ENCODE measurements at places on chromosomes 13 and 19. TPM values are rescaled to one million over a fixed set of nuclear protein-coding genes. Genes with fewer than 3 reads are reported as not detected.

The PSPN gene
- total RNA-seq: 2.4 TPM

The ZNF773 gene
- 6.9 TPM for total RNA-seq

- no peaks in the 10 kb centered on the region for H3K27me3 ChIP-seq
- no peak overlapping the region for H3K4me3 ChIP-seq
These were observed 282.9 kb downstream of the KLF5 start for GRCh38 chr13:73341748-73342147.

DNA sequence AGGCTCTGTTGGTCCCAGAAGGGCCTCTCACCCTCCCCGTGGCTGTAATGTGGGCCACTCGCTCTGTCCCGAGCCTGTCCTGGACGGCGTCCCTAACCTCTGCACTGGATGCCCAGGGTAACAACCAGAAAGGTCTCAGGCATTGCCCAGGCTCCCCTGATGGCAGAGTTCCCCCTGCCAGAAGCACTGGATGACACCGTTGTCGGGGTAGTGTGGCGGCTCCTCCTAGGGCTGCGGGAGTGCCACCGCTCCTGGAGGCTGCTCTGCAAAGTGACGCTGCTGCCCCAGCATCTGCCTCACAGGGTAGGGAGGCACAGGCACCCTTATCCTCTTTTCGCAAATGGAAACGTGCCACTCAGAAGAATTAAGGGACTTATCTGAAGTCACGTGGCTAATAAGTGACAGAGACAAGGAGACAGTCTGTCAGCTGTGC lies 32.0 kb downstream of the MPHOSPH8 start:
- no peaks in the 10 kb centered on the region for H3K27me3 ChIP-seq
- no peak overlapping the region for H3K4me3 ChIP-seq
- no peaks in the 10 kb centered on the region for H3K36me3 ChIP-seq

The NKG7 gene
- not detected for total RNA-seq

DNA sequence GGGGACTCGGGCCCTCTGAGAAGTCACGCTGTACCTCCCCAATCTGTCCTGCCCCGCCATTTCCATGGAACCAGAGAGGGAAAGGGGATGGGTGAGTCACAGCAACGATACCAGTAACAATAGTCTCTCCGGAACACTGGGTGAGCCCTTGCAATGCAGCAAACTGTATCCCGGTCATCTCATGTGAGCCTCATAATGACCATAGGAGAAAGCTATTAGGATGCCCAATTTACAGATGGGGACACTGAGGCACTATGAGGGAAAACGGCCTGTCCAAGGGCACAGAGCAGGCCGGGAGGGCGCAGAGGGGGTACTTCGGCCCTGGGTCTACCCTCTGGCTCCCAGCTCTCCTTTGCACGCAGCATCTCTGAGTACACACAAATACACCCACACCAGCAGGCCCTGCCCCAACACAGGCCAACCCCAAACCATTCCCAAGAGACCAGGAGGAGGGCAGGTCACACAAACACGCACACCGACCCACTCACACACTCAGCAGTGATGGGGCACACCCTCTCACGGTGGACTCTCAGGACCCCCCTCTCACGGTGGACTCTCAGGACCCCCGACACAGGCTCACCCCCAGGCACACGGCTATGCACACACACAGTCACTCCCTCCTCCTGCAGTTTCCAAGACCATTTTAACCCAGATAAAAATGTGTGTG lies 18.2 kb downstream of the LRRC4B start:
- H3K36me3 ChIP-seq: no peaks in the 10 kb centered on the region
- DNase-seq: no peak
- H3K4me1 ChIP-seq: no peaks in the 10 kb centered on the region
- no peak overlapping the region for H3K27ac ChIP-seq

The KLF16 gene
- total RNA-seq: 3.4 TPM

DNA sequence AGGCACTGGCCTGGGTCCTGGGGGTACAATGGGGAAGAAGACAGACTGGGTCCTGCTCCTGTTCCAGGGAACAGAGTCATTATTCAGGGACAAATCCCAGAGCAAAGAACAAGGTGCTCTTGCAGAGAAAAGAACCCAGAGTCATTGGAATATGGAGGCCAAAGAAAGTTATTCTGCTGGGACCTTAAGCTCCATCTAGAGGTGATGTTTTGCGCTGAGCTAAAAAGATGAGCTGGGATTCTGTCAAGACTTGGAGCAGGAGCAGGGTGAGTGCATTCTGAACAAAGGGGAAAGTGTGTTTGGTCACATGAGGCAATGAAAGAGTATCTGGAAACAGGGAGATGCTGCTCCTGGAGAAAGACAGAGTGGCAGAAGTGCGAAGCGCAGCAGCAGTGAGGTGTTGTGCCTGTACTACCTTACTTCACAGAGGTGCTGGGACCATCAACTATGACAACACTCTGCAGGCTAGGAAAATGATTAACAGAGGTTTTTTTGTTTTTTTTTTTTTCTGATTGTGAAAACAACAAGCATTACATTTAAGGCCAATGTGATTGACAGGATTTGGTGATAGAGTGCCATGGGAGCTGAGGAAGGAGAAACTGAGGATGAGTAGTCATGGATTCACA lies 95.3 kb upstream of the TNFSF11 start:
- H3K4me3 ChIP-seq: no peak overlapping the region
- H3K27me3 ChIP-seq: no peaks in the 10 kb centered on the region
- H3K36me3 ChIP-seq: no peaks in the 10 kb centered on the region
- DNase-seq: peak; percentile 32

DNA sequence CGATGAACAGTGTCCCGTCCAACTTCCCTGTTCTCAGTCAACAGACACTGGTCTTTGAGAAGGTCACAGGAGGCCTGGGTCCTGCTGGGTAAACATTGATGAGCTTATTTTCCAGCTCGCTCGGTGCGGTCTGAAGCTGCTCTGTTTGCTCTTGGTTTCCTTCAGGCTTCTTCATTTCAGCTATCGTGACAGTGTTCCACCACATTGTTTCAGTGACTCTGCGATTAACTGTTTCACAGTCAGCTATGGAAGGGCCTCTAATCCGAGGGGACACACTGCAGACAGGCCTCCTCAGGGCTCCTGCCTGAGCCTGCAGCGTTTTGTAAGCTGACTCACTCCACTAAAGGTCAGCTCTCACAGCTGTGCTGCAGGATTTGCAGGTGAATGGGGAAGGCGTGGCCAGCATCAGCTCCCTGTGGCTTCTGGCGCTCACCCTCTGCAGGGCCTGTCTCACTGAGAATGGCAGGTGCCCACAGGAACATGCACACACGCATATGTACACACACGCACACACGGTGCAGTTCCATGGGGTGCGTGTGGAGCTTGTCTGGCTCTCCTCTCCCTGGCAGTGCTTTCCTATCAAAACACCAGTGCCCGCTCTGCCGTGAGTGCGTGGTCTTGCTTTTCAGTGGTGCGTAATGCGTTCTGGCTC lies 62.9 kb upstream of the MCF2L start:
- H3K27ac ChIP-seq: peak overlapping the region; percentile 70
- H3K36me3 ChIP-seq: no peaks in the 10 kb centered on the region
- no peaks in the 10 kb centered on the region for H3K27me3 ChIP-seq

The SIAH3 gene
- 0.04 TPM for total RNA-seq

DNA sequence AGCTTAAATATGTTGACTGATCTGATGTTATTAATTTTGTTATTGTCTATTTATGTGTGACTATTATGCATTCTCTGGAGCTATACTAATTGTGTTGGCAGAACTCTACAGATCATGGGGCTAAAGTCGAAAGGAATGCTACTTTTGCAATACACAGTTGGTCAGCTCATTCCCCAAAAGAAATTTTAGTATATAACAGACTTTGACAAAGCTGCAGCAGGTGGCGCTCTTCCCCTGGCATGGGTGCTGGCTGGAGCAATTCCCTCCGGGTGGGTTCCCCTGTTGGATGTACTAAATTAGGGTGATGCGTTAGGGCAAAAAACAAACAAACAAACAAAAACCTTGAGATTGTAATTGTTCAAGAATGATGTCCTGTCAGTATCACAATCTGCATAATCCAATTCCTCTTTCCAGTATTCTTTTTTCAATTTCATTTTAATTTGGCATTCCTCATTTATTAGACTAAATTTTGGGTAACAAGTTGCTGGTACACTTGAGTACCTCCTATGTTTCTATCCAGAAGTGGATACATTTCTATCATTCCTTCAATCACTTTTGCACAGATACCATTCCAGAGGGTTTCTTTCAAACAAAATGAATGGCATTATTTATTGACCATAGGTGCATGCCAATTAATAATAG lies 322.8 kb upstream of the EDNRB start:
- no peaks in the 10 kb centered on the region for H3K4me1 ChIP-seq
- H3K36me3 ChIP-seq: no peaks in the 10 kb centered on the region
- no peak overlapping the region for H3K27ac ChIP-seq

The VMAC gene
- total RNA-seq: 4.3 TPM

- H3K27me3 ChIP-seq: no peaks in the 10 kb centered on the region
- no peak overlapping the region for H3K4me3 ChIP-seq
- no peaks in the 10 kb centered on the region for H3K36me3 ChIP-seq
- no peak for DNase-seq
- no peak overlapping the region for H3K27ac ChIP-seq
These were observed 1404.3 kb upstream of the MIR17HG start for GRCh38 chr13:89943139-89943538.

DNA sequence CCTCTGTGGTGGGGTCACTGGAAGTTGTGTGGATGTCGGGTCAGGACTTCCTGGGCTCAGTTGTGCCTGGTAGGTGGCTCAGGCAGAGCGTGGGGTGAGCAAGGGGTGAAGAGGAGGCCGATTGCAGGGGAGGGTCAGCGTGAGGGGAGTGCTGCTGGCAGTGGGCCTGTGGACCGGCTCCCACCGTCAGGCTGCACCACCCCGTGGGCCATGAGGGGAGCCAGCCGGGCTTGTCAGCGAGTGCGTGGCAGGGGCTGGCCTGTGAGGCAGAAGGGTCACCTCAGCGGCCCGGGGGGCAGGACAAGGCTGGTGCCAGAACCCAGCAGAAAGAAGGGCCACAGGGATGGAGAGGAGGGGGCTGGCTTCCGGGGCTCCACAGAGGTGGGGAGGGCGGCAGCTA lies 13.3 kb downstream of the RAB8A start:
- DNase-seq: no peak
- H3K27me3 ChIP-seq: no peaks in the 10 kb centered on the region
- no peaks in the 10 kb centered on the region for H3K4me1 ChIP-seq
- H3K36me3 ChIP-seq: no peaks in the 10 kb centered on the region
- no peak overlapping the region for H3K27ac ChIP-seq

The ZNF432 gene
- 7.4 TPM for total RNA-seq

DNA sequence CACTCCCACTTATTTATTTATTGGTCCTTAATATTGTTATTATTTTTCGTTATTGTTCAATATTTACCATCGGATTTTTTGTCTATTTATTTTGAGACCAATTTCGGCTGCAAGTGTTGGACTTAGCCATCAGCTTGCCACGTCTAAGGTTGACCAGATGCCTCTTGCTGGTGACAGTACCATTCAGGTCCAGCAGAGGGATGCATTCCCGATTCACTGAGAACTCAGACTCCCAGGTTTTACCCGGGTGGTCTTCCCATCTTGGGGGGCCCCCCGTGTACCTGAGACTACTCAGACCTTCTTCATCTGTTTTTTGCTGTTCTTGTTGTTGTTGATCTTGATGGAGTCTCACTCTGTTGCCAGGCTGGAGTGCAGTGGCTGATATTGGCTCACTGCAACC lies 1435.2 kb downstream of the UQCRFS1 start:
- no peak for DNase-seq
- no peak overlapping the region for H3K27ac ChIP-seq
- H3K4me3 ChIP-seq: no peak overlapping the region
- H3K27me3 ChIP-seq: no peaks in the 10 kb centered on the region
- no peaks in the 10 kb centered on the region for H3K36me3 ChIP-seq

The KLK15 gene
- total RNA-seq: not detected

The CEACAM7 gene
- total RNA-seq: 6.3 TPM

GRCh38 chr13:95411428-95412040 lies 110.3 kb upstream of the ABCC4 start:
- DNase-seq: no peak
- H3K36me3 ChIP-seq: no peaks in the 10 kb centered on the region
- no peak overlapping the region for H3K4me3 ChIP-seq
- H3K27ac ChIP-seq: no peak overlapping the region
- H3K4me1 ChIP-seq: no peaks in the 10 kb centered on the region
- no peaks in the 10 kb centered on the region for H3K27me3 ChIP-seq

DNA sequence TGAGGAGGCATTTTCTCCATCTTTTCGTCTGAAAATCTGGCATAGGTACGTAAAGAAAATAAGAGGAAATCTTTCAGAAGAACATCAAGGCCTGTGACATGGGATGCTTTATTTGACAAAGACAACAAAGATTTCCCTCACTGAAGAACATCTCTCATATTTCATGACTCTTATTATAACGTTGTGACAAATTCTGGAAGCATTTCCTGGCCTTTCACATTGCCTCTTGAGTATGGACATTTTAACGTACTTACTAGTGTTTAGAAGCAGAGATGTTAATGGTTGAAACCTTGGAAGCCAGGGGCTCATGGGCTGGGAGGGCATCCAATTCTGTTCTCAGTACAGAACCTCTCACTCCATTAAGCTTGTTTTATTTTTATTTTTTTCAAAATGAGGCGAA lies 210.8 kb downstream of the DCT start:
- H3K27me3 ChIP-seq: no peaks in the 10 kb centered on the region
- no peak for DNase-seq
- H3K4me1 ChIP-seq: no peaks in the 10 kb centered on the region
- no peak overlapping the region for H3K4me3 ChIP-seq
- H3K27ac ChIP-seq: no peak overlapping the region

DNA sequence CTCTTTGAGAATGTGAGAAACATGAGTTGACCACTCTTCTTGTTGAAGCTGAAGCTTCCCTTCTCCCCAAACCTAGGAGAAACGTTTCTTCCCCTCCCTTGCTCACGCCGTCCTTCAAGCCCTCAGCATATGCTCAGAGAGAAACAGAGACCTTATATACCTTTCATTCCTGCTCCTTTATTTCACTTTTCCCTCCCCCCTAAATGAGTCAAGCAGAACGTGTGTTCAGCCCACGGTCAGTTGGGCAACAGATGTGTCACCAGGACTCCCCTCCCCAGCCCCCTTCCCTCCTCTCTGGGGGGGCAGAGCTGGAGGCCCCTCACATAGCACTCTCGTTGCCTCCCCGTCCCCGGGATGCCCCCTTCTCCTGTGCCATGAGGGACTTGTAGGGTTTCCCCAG lies 8.6 kb downstream of the OR7C2 start:
- H3K4me1 ChIP-seq: no peaks in the 10 kb centered on the region
- DNase-seq: no peak

- H3K27me3 ChIP-seq: peaks cover 82% of the 10 kb centered on the region
- H3K36me3 ChIP-seq: no peaks in the 10 kb centered on the region
- peaks cover 32% of the 10 kb centered on the region for H3K4me1 ChIP-seq
- H3K4me3 ChIP-seq: peak overlapping the region; percentile 58
- no peak for DNase-seq
These were observed 2.4 kb downstream of the CDX2 start for GRCh38 chr13:27966641-27967202.

The RASGRP4 gene
- 0.07 TPM for total RNA-seq

The NALCN gene
- total RNA-seq: 0.48 TPM

The C5AR1 gene
- total RNA-seq: 0.43 TPM

The ZIC2 gene
- 0.68 TPM for total RNA-seq

The GTF2F2 gene
- 25.7 TPM for total RNA-seq

DNA sequence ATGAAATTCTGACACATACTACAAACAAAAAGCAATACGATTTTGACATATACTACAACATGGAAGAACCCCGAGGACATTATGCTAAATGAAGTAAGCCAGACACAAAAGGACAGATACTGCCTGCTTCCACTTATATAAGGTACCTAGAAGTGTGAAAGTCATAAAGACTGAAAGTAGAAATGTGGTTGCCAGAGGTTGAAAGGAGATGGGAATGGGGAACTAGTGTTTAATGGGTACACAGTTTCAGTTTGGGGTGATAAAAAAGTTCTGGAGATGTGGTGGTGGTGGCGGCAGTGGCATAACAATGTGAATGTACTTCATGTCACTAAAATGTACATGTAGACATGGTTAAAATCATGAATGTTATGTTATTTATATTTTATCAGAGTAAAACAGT lies 12.1 kb upstream of the NDFIP2 start:
- H3K36me3 ChIP-seq: no peaks in the 10 kb centered on the region
- no peaks in the 10 kb centered on the region for H3K27me3 ChIP-seq
- no peak overlapping the region for H3K27ac ChIP-seq
- H3K4me3 ChIP-seq: no peak overlapping the region
